ENCODE measurements at places on chromosomes 6 and 20.

DNA sequence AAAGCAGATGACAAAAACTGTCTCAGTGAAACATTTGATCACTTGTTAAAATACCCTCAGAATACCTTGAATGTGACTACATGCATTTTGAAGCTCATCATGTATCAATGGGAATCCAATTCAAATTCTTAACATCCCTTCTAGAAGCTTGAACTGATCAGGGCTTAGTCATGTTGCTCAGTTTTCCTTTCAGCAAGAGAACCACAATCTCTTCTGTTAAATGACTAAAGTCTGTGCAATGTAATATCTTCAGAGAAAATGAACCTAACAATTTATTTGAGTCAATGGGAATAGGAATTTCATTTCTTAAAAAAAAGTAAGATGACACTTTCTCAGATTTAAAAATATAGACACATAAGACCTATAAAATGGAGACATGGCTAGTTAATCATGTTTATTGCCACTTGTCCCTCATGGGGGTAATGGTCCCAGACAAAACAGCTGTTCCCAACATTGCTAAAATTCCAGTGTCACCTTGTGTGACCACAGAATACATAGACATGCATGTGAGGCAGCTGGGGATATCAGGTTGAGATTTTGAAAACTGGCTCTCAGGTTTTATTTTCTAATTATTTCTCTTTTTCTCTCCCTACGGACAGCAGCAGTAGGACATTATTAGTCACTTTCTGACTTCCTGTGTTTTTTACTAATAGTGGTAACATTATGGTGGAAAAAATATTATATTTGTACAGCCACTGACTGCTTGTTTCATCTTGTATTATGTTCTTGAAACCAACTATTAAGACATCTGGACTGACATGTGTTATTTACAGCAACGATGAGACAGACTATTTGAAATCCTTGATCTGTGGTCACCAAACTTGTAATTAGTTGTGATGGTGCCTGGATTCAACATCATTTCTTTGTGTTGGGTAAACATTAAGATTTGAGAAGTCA, 192.5 kb downstream of the COL9A1 start:
- DNase-seq, result no peak

GRCh38 chr20:64065974-64066343, 3.0 kb downstream of the TCEA2 start:
- DNase-seq, result no peak

DNA sequence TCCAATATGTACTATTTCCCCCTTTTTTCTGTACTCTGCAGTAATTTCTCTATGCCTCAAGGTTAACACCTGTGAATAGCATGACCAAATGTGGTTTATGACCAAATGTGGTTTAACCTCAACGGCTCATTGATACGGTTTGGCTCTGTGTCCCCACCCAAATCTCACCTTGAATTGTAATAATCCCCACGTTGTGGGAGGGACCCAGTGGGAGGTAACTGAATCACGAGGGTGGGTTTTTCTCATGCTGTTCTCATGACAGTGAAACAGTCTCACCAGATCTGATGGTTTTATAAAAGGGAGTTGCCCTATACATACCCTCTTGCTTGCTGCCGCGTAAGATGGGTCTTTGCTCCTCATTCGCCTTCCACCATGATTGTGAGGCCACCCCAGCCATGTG, 18.7 kb downstream of the DEK start:
- no peak for DNase-seq

- no peak for DNase-seq
These were observed 2.3 kb upstream of the OCSTAMP start for GRCh38 chr20:46552460-46553420.
